ENCODE measurements at places on chromosomes 6 and 20. TPM values are rescaled to one million over a fixed set of nuclear protein-coding genes. Genes with fewer than 3 reads are reported as not detected.

DNA sequence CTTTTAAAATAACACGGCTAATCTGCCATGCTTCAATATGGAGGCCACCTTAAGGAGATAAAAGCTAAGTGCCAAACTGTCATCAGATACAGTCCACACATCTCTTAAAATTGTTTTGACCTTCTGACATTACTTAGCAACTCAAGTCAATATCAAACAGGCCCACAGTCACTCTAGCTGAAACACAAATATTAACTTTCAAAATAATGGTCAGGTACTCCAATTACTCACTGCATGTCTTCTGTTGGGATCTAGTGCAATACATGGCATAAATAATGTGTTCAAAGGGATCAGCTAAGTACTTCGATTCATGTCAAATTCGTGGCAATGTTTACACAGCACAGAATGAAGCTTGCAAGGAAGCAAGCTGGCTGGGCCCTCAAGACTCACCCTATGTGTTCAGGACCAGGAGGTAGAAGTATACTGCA, 133.9 kb upstream of the BEND6 start:
- H3K4me3 ChIP-seq = no peak overlapping the region
- H3K4me1 ChIP-seq = peaks cover 12% of the 10 kb centered on the region
- no peaks in the 10 kb centered on the region for H3K36me3 ChIP-seq
- no peaks in the 10 kb centered on the region for H3K27me3 ChIP-seq
- H3K27ac ChIP-seq = no peak overlapping the region

DNA sequence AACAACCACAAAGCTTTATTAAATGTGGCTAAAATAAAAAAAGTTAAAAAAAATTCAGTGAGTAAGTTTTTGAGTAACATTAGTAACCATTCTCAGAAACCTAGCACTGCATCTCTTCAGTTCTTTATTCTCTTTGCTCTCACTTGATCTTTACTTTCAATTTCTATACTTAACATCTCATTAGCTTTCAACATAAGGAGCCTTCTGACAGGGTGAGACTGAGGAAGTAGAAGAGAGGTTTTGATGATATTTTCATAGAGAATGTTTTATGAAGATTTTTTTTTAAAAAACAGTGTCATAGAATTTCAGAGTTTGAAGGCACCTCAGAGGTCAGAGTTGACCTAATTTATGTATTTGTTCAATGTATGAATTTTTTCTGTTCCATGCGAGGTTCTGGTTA, 60.8 kb downstream of the FAM83B start:
- H3K36me3 ChIP-seq = no peaks in the 10 kb centered on the region
- no peaks in the 10 kb centered on the region for H3K4me1 ChIP-seq
- no peaks in the 10 kb centered on the region for H3K27me3 ChIP-seq

Gene ZSCAN23
- 17.2 TPM for total RNA-seq

- H3K36me3 ChIP-seq = no peaks in the 10 kb centered on the region
- no peak overlapping the region for H3K4me3 ChIP-seq
- H3K4me1 ChIP-seq = no peaks in the 10 kb centered on the region
- no peak overlapping the region for H3K27ac ChIP-seq
- DNase-seq = peak; percentile 83
These were observed 119.1 kb downstream of the DHX35 start for GRCh38 chr20:39081255-39081654.

- H3K27me3 ChIP-seq = no peaks in the 10 kb centered on the region
- H3K4me1 ChIP-seq = peaks cover 11% of the 10 kb centered on the region
- no peak for DNase-seq
- no peak overlapping the region for H3K27ac ChIP-seq
- H3K4me3 ChIP-seq = no peak overlapping the region
These were observed 370.3 kb upstream of the JARID2 start for GRCh38 chr6:14875481-14876063.

GRCh38 chr20:49450281-49450721, 32.2 kb downstream of the KCNB1 start:
- H3K4me3 ChIP-seq = no peak overlapping the region
- H3K36me3 ChIP-seq = no peaks in the 10 kb centered on the region
- DNase-seq = no peak
- peaks cover 9% of the 10 kb centered on the region for H3K27me3 ChIP-seq
- no peak overlapping the region for H3K27ac ChIP-seq
- H3K4me1 ChIP-seq = peaks cover 11% of the 10 kb centered on the region

- no peak for DNase-seq
- H3K27ac ChIP-seq = no peak overlapping the region
- peaks cover 11% of the 10 kb centered on the region for H3K4me1 ChIP-seq
These were observed 539.4 kb upstream of the JARID2 start for GRCh38 chr6:14706378-14706929.

Gene GATA5
- 1.4 TPM for total RNA-seq

DNA sequence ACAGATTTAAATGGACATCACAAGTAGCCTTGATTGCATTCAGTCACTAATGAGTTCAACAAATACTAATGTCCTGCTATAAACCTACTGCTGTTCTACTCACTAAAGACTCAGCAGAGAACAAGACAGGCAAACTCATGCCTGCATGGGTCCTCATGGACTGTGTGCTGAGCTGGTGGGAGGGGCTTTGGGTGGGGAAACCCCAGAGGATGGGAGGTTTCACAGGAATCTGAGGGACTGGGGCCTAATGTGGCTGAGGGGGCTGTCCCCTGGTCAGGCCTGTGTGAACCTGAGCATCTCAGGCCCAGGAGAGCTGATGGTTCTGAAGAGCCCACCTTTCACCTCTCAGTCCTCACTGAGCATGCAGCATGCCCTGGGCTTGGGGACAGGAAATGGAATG, 1.4 kb downstream of the CST8 start:
- no peaks in the 10 kb centered on the region for H3K27me3 ChIP-seq
- no peak overlapping the region for H3K4me3 ChIP-seq
- DNase-seq = no peak
- no peaks in the 10 kb centered on the region for H3K4me1 ChIP-seq

DNA sequence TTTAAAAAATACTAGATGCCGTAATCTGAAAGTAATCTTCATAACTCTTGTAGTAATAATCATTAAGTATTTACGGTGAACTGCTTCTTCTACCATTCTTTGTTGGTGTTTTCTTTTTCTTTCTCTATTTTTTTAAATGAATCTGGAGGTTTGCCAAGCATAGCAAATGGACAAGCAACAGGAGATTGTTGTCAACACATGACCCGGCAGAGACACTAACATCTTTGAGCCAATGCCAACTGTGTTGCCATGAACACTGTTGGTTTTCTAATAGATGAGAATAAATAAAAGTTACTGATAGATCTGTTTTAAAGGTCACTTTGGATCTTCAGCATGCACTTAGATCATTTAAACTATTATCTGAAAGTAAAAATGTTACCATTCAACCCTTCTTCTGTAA, 523.6 kb upstream of the EYS start:
- H3K36me3 ChIP-seq = no peaks in the 10 kb centered on the region
- no peaks in the 10 kb centered on the region for H3K27me3 ChIP-seq
- H3K27ac ChIP-seq = no peak overlapping the region
- H3K4me3 ChIP-seq = no peak overlapping the region
- DNase-seq = peak; percentile 67

DNA sequence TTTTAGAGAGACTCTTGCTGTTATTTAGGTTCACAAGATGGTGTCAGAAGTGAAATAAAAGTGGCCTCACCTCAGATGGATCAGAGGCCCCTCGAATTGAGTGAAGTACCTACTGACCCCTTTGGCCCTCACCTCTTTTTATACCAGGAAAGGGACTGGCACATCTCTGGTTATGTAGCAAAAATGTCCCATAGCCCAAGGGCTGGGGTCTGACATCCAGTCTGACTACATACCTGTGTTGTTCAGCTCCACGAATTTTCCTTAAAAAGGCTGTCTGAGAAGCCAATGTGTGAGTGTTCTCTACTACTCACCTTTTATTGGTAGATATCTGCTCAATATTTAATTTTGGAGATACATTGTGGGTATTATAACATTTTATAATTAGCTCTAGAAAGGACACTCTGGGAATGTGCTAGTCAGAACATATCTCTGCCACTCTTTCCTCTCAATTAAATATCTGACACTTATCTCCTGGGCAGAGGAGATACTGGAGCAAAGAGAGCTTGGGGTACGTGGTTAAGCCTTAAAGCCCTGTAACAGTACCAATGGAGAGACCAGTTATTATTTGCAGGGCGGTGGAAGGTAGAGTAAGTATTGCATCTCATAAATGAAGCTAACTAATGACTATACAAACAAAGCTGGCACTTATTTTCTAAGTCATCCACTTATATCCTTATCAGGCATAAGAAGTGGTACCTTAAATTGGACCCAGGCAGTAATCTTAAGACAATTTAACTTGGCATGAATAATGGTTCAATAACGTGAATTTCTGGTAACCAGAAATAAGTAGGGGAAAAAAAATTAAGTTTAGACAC, 20.0 kb upstream of the IL22RA2 start:
- no peak overlapping the region for H3K27ac ChIP-seq
- peaks cover 10% of the 10 kb centered on the region for H3K36me3 ChIP-seq
- H3K4me3 ChIP-seq = no peak overlapping the region
- peaks cover 20% of the 10 kb centered on the region for H3K4me1 ChIP-seq
- no peak for DNase-seq

- no peaks in the 10 kb centered on the region for H3K36me3 ChIP-seq
- peaks cover 13% of the 10 kb centered on the region for H3K4me1 ChIP-seq
- no peak overlapping the region for H3K27ac ChIP-seq
- no peak for DNase-seq
These were observed 15.9 kb upstream of the BNIP5 start for GRCh38 chr6:36352477-36353157.

GRCh38 chr6:43970913-43971775, 156.1 kb downstream of the MRPL14 start:
- H3K36me3 ChIP-seq = no peaks in the 10 kb centered on the region
- peak; percentile 80 for DNase-seq
- peaks cover 2% of the 10 kb centered on the region for H3K27me3 ChIP-seq

DNA sequence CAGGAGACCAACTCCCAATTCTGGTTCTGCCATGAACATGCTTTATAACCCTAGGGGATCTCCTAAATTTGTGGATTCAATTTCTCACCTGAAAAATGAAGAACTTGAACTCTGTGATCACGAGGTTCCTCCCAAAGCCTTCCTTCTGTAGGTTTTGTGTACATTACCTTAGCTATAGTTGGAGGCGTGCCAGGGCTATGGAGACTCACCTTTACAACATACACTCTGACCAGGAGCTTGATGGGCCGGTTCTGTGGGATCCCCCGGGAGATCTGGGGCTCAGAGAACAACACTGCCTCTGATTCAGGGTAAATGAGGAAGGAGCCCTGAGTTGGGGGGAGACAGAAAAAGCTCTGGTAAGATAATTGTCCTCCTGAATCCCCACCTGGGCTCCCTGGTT, 34.1 kb downstream of the ERGIC3 start:
- H3K4me1 ChIP-seq = no peaks in the 10 kb centered on the region
- peak; percentile 59 for DNase-seq
- H3K36me3 ChIP-seq = no peaks in the 10 kb centered on the region
- no peaks in the 10 kb centered on the region for H3K27me3 ChIP-seq
- H3K27ac ChIP-seq = no peak overlapping the region

GRCh38 chr6:166470863-166471410, 88.2 kb upstream of the MPC1 start:
- no peak overlapping the region for H3K4me3 ChIP-seq
- DNase-seq = no peak
- H3K27me3 ChIP-seq = no peaks in the 10 kb centered on the region
- H3K27ac ChIP-seq = no peak overlapping the region
- H3K36me3 ChIP-seq = peaks cover 15% of the 10 kb centered on the region

Gene C6orf58
- total RNA-seq = not detected

DNA sequence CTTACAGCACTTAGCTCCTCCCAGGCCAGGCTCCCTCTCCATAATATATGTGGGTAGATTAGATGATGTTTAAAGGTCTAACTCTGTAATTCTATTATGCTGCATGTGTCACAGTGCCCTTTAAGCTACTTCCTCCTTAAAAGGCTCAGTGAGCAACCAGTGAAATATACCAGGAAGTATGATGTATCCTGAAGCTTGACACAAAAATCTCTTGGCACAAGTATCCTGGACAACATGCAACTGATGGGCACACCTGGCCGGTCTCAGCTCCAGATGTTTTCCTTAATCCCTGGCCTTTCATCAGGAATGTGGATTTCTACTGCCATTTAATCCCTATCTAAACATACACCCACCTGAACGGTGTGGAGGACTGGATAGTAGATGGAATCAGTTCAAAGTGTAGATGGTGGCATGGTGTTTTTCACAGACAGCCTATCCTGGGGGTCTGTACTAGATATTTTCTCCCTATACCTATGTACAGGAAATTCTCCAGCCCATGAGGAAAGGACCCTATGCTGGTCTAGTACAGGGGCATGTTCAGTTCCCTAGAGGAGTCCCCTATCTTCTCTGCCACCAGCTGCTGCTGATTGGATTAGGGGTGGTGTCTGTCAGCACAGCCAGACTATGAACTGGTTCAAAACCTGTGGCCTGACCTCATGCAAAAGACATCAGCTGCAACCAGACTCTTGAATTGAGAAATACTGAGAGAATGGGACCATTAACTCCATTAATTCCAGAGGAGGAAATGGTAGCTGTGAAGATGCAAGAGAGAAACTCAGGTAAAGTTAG, 59.4 kb upstream of the CITED2 start:
- no peak overlapping the region for H3K4me3 ChIP-seq
- H3K36me3 ChIP-seq = no peaks in the 10 kb centered on the region
- H3K27me3 ChIP-seq = no peaks in the 10 kb centered on the region
- H3K4me1 ChIP-seq = peaks cover 11% of the 10 kb centered on the region

DNA sequence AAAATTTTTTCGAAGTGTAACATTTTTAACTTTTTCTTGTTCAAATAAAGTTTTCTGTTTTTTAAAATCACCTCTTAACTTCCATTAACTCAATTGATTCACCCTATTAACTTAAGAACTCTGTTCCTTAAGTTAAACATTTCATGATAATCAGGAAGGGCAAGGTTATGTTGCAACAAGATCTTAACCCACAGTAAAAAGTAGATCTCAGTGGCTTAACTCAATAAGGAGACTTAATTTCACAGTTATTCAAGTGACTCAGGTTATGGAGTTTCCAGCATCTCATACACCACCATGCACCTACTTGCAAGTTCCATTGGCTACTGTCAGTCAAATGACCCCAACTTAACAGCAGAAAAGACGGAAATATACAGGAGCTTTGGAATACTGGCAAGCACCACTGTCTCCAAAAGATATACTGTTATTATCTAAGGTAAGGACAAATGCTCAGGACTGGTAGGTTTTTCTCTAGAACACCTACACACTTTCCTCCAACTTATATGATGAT, 11.2 kb downstream of the HLA-DQB1 start:
- H3K27ac ChIP-seq = no peak overlapping the region
- H3K36me3 ChIP-seq = peaks cover 10% of the 10 kb centered on the region
- H3K27me3 ChIP-seq = no peaks in the 10 kb centered on the region
- H3K4me3 ChIP-seq = no peak overlapping the region

Gene UBD
- 2.1 TPM for total RNA-seq

All from lung (tissue), 17 donors.